Aorta (tissue), 5 donors: ENCODE measurements at places on chromosomes 6 and 20.

- no peak for DNase-seq
Observed at GRCh38 chr6:53440336-53440945, 91.7 kb upstream of the ELOVL5 start.

DNA sequence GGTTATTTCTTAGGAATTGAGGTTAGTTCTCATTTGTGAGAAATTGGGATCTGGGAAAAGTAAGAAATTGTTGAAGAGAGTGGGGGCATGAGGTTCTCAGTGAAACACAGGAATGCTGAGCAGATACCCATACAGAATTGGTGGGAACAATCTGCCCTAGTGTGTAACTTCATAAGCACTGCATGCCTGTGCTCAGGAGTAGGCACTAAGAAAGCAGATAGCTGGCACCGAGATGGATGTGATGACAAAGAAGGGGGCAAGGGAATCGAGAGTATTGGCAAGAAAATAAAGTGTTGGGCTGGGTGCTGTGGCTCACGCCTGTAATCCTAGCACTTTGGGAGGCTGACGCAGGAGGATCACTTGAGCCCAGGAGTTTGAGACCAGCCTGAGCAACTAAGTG is 4.0 kb downstream of the SLC17A5 start:
- no peak for DNase-seq

GRCh38 chr6:42935322-42935721 is 6.0 kb downstream of the CNPY3 start:
- no peak for DNase-seq

GRCh38 chr6:73768558-73768957 is 72.6 kb downstream of the CD109 start:
- DNase-seq, result no peak

- no peak for DNase-seq
Observed at GRCh38 chr6:134238960-134239795, 78.7 kb downstream of the SGK1 start.
